ENCODE measurements at places on chromosomes 4 and X. TPM values are rescaled to one million over a fixed set of nuclear protein-coding genes. Genes with fewer than 3 reads are reported as not detected.

- no peaks in the 10 kb centered on the region for H3K4me1 ChIP-seq
- no peak overlapping the region for H3K4me3 ChIP-seq
- no peak overlapping the region for H3K27ac ChIP-seq
- H3K27me3 ChIP-seq: no peaks in the 10 kb centered on the region
- H3K36me3 ChIP-seq: peaks cover 4% of the 10 kb centered on the region
These were observed 119.1 kb downstream of the SH3RF1 start for GRCh38 chr4:169151671-169152070.

DNA sequence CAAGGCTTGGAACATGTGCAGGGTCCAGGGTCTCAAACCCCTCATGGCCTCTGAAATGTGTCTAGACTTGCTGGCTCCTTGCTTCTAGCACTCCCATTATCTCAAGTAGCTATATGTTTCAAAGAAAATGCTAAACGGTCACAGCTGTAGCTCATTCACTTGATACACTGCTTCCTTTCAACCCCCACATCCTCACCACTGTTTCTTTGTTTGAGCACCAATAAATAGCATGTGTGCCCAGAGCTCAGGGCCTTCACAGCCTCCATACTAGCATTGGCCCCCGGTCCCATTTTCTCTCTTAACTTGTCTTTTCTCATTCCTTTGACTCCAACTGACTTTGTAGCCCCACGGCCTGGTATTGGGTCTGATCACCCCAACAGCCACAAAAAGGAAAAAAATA lies 801.8 kb downstream of the STIM2 start:
- H3K27ac ChIP-seq: no peak overlapping the region
- H3K36me3 ChIP-seq: no peaks in the 10 kb centered on the region
- H3K4me3 ChIP-seq: no peak overlapping the region
- H3K4me1 ChIP-seq: peaks cover 4% of the 10 kb centered on the region
- H3K27me3 ChIP-seq: no peaks in the 10 kb centered on the region

- no peak overlapping the region for H3K4me3 ChIP-seq
- no peak for DNase-seq
- no peaks in the 10 kb centered on the region for H3K27me3 ChIP-seq
- no peaks in the 10 kb centered on the region for H3K36me3 ChIP-seq
These were observed 9.3 kb upstream of the SAT1 start for GRCh38 chrX:23773601-23774175.

MAGEA4 gene
- total RNA-seq: 0.68 TPM

PABPC5 gene
- total RNA-seq: 3.0 TPM

MAOB gene
- 1.4 TPM for total RNA-seq

DNA sequence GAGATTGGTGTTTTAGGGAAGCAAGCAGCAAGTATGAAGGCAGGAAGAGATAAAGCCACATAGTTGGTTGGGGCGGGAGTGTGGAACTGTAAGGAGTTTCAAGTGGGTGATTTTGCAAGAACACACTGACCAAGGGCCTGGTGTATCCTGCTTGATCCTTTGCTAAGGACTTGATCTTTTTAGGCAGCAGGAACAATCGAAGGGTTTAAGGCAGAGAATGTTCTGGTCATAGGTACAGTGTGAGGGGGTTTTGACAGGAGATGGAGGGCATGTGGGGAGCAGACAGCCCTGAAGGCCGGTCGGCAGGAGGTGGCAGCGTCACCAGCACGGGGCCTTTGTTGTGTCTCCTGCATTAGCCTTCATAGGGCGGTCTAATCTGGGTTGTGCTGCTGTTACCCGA lies 54.7 kb downstream of the FAM193A start:
- no peaks in the 10 kb centered on the region for H3K36me3 ChIP-seq
- peak overlapping the region; percentile 17 for H3K4me3 ChIP-seq
- H3K4me1 ChIP-seq: peaks cover 6% of the 10 kb centered on the region

CT45A3 gene
- total RNA-seq: not detected

- no peaks in the 10 kb centered on the region for H3K27me3 ChIP-seq
- no peak overlapping the region for H3K4me3 ChIP-seq
- H3K36me3 ChIP-seq: no peaks in the 10 kb centered on the region
- no peak overlapping the region for H3K27ac ChIP-seq
- H3K4me1 ChIP-seq: no peaks in the 10 kb centered on the region
These were observed 270.1 kb upstream of the LDB2 start for GRCh38 chr4:17168571-17168970.

DNA sequence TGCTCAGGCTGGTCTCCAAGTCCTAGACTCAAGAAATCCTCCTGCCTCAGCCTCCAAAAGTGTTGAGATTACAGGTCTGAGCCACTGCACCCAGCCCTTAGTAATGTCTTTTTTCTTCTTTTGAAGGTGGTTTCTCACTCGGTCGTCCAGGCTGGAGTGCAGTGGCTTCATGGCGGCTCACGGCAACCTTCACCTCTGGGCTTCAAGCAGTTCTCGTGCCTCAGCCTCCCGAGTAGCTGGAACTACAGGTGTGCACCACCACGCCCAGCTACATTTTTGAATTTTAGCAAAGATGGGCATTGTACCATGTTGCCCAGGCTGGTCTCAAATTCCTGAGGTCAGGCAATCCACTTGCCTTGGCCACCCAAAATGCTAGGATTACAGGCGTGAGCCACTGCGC lies 32.3 kb upstream of the ASMTL start:
- H3K36me3 ChIP-seq: no peaks in the 10 kb centered on the region
- no peak overlapping the region for H3K27ac ChIP-seq
- no peak overlapping the region for H3K4me3 ChIP-seq
- no peak for DNase-seq
- H3K4me1 ChIP-seq: peaks cover 2% of the 10 kb centered on the region

GRCh38 chr4:100288161-100288560 lies 97.9 kb upstream of the DDIT4L start:
- no peak overlapping the region for H3K27ac ChIP-seq
- no peaks in the 10 kb centered on the region for H3K4me1 ChIP-seq
- DNase-seq: no peak
- H3K27me3 ChIP-seq: no peaks in the 10 kb centered on the region
- H3K4me3 ChIP-seq: no peak overlapping the region
